Right lung (tissue), 10 donors: ENCODE measurements at places on chromosomes 5 and 9. TPM values are rescaled to one million over a fixed set of nuclear protein-coding genes. Genes with fewer than 3 reads are reported as not detected.

The SLCO6A1 gene
- polyA plus RNA-seq, result not detected

DNA sequence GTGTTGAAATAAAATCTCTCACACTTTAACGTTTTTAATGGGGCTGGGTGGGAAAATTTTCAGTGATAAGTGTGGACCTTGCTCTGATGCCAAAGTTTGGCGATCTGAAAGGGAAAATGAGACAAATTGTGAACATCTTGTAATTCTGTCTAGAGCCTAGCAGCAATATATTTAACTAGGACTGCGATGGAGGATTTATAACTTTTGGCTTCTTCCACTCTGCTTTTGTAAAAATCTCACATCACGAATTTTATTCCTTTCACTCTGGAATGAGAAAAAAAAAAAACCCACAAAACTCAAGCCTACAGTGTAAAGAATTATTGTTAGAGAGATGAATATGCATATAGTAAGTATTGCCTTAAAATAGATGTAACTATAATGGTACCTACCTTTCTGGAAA is 19.9 kb downstream of the CCNH start:
- DNase-seq, result no peak

DNA sequence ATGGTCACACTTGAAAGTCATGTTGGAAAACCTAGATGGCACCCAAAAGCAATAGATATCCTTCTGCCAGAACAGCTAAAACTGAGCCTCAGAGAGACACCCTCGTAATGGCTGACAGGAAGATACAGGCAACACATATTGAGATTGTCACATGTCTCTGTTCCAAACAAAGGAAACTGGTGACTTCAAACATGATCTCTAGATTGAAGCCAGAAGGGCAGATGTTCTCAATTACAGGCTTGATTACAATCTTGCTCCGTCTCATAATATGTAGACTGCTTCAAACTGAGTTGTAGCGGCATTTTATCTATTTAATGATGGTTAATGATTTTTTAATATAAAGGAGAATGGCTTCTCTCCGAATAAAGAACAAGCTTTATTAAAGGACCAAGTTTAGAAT is 774.3 kb downstream of the KCTD16 start:
- DNase-seq, result no peak

- DNase-seq, result no peak
Measured at GRCh38 chr5:69364414-69364813, 4.9 kb downstream of the AK6 start.

The SARDH gene
- 13.4 TPM for polyA plus RNA-seq
